ENCODE measurements at places on chromosomes 4 and X.
A peak's percentile ranks its signal among the peaks of the same experiment; 100 is the strongest.

- DNase-seq: no peak
Measured at GRCh38 chr4:42327323-42327722, 70.0 kb upstream of the SHISA3 start.

GRCh38 chr4:160819791-160820190 is 1344.0 kb downstream of the FSTL5 start:
- no peak for DNase-seq

GRCh38 chr4:74675673-74676279 is 118.5 kb downstream of the BTC start:
- DNase-seq: peak; percentile 48

- DNase-seq: no peak
Measured at GRCh38 chr4:173556398-173557131, 26.5 kb upstream of the HAND2 start.

DNA sequence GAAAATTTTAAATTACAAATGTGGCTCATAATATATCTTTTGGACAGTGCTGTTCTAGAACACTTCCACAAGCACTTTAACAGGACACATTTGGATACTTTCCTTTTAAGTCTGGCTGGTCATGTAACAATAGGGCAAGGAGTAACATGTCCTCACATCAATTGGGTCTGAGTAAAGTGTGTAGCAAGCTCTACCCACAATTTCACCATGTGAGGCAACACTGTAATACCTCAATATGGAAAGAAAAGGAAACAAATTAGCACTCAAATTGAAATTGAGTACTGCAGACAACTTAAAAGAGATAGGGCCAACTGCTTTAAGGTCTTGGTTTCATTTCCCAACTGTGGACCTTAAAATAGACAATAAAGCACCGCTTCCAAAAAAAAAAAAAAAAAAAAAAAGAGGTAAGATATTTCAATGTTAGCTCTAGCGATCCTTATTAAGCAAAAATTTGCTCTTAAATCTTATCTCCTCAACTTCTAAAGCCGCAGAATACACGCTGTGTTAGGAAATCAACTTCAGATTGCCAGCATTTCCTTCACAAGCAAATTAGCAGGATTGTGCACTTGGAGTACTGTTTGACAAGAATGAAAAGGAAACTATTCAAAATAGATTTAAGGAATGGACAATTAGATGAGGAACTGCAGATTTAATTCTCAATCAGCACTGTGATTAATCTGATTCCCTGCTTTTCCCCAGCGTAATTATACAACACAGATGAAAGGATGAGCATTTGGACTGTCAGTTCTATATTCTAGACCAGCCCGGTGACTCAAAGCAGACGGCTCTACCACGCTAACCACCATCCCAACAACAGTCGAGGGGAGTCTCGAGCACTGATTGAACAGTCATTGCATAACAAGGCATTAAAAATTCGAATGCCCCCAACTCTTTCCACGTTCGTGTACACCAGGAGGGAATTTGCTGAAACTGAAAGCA is 1.6 kb downstream of the CASK start:
- DNase-seq: peak; percentile 69

DNA sequence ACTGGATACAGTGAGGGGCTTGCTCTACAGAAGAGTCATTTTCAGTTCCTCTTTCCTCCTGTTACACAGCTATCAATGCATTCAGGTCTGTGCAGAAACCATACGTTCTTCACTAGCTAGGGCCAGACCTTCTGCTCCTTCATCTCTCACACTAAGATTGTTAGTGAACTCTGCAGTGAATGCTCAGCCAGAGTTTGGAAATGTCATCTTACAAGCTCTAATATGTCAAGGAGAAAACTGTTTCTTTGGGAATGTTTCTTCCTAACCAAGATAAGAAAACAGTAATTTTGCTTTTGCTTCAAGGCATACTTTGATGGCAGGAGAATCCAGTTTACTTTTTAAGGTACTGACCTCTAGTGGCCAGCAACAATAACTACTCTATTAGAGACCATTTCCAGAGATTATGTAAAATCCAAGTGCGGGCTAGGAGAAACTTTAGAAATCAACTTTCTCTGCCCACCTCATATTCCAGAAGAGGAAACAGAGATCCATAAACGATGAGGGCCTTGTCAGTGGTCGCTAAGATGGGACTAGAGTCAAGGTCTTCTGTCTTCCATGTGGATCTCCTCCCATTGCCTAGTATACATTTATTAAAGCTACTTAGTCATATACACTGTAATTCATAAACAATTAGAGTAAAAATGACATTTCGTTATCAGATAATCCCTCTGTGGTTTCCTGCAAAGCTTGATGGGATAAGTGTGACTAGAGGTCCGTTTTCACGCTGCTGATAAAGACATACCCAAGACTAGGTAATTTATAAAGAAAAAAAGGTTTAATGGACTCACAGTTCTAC is 12.1 kb upstream of the CC2D2A start:
- peak; percentile 46 for DNase-seq

DNA sequence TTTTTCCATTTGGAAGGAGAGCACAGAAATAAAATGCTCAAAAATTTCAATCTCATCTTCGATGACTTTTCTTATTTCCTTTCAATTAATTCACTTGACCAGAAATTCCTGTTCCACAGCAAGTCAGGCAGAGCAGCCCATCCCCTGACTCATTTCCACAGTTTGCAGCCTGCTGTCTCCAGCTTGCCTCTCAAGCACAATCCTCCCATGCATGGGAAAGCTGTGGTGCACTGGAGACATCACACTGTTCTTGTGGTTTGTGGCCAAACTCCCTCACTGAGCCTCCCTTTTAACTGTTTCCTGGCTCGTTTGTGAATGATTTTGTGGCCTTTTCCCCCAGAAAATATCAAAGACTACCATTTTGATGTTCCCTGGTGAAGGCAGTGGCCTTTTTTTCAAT is 114.0 kb upstream of the ENPEP start:
- DNase-seq: no peak

- no peak for DNase-seq
Measured at GRCh38 chr4:18917689-18918088, 896.1 kb upstream of the LCORL start.

DNA sequence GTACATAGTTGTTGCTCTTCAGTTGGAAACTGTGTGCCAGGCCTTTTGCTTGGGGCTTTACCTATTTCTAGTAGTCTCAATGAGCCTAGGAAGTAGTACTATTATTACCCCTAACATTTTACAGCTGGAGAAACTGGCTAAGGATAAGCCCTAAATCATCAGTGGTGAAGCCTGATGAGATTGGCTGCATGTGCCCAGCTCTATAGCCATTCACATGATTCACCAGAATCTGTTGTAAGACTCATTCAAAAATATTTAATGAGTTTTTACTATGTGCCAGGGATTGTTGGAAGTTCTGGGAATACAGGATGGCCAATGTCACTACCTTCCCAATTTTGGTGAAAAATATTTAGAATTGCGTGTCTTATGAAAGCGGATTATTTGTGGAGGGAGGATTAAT is 2.8 kb downstream of the KIT start:
- no peak for DNase-seq

DNA sequence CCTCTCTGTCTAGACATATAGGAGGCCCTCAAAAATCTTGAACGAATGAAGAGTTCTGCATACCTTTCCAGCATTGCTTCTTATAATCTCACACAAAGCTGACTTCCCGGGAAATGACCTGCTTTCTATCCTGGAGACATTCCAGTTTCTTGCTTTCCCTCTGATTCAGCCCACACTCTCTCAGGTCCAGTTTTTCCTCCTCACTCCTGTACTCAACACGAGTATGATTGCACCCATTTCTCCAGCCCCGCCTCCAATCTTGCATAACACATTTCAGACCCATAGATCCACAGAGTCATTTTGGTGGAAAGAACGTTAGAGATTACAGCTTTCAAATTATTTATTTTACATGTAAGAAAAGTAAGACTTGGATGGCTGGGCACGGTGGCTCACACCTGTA is 127.5 kb upstream of the TLR3 start:
- no peak for DNase-seq

- no peak for DNase-seq
Measured at GRCh38 chr4:3310301-3311094, 17.7 kb downstream of the RGS12 start.

DNA sequence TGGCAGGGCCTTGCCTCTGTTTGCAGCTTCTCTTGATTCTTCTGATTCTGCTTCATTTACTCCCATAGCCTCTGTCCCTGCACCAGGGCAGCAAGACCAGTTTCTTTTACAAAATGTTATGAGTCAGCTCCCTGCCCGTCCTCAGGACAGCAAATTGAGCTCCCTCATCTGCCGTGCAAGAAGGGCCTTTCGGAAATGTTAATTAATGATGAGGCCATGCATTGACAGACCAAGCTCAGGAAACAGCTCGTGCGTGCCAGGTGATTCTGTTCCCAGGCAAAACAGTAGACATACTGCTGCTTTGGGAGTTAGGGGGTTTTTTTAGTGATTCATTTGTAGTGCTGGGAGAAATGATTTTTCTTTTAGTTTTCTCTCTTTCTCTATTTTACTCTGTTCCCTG is 231.7 kb downstream of the FBXW7 start:
- no peak for DNase-seq

- peak; percentile 60 for DNase-seq
Measured at GRCh38 chr4:140266958-140267568, 106.4 kb upstream of the SCOC start.

DNA sequence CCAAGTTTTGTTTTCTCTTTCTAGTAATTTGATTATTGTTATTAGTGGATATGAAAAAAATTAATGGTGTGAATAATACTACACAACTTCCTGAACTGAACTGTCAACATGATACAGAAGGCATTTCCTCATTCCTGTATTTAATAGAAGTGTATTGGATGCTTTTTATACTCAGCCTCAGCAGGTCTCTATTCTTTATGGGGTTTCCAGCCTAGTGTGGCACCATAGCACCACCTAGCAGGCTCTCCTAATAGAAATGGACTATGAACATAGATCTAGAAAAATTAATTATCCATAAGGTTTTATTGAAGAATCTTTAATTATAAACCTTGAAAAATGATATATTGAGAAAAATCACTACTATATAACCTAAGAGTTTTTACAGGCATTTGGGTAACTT is 52.4 kb downstream of the GLRB start:
- DNase-seq: no peak

DNA sequence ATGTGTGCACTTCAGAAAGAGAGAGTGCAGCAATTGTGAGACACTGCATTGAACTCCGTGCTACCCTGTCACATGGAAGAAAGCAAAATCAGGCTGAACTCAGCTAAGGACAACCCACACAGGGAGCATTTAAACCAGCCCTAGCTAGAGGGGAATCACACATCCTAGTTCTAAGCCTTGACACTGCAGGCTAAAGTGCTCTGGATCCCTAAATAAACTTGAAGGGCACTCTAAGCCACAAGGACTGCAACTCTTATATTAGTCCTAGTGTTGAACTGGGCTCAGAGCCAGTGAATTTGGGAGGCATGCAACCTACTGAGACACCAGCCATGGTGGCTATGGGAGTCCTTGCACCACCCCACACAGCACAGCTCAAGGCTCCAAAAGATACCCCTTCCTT is 311.9 kb downstream of the OPHN1 start:
- no peak for DNase-seq

GRCh38 chr4:177391953-177392352 is 50.3 kb downstream of the AGA start:
- no peak for DNase-seq

- peak; percentile 19 for DNase-seq
Measured at GRCh38 chr4:72295966-72296557, 264.3 kb downstream of the NPFFR2 start.

DNA sequence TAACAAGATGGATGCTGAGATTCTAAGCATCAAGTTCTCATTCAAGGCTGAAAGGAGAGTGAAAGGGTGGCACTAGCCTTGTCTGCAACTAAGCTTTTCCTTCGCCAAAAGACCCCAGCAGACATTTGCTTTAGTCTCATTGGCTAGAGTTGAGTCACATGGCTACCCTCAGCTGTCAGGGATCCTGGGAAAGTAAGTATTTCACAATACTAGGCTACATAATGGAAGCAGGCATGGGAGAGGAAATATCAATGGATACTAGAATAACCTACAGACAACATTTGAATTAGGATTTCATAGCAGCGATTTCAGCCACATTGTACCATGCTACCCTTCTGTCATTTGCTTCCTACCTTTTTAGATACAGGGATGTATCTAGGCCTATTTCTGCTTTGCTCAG is 29.1 kb downstream of the MAOA start:
- no peak for DNase-seq

- no peak for DNase-seq
Measured at GRCh38 chr4:20590849-20591248, 109.4 kb upstream of the PACRGL start.

DNA sequence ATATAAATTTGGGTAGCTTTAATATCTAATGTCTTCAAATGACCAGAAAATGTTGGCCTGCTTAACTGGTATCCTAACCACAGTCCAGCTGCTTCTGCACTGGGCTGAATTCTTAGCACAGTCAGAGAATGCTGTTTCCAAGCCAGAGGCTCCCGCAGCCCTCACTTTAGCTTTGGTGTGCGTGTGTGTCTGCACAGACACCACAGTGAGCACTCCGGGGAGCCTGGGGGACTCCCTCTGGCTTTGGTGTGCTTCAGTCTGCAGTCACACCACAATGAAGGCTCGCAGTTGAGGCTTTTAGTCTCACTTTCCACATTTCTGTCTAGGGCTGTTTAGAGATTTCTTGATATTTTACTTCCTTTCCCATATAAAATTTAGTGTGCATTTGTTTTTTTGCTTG is 53.6 kb downstream of the APOO start:
- DNase-seq: no peak

DNA sequence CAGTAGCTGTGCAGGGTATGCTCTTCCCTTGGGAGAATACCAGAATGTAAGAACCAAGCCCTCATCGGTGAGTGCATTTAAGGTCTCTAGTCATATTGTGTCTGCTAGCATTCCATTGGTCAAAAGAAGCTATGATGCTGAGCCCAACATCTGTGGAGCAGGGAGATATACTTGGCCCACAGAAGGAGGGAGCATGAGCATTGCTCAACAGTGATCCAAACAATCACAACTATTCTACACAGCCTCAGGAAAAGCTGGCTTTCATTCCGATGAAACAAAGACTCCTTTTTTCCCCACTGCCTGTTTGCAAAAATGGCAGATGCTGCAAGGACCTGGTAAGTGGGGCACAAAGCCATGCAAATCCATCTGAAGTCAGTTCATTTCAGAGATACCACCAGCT is 80.6 kb upstream of the DHX15 start:
- no peak for DNase-seq

DNA sequence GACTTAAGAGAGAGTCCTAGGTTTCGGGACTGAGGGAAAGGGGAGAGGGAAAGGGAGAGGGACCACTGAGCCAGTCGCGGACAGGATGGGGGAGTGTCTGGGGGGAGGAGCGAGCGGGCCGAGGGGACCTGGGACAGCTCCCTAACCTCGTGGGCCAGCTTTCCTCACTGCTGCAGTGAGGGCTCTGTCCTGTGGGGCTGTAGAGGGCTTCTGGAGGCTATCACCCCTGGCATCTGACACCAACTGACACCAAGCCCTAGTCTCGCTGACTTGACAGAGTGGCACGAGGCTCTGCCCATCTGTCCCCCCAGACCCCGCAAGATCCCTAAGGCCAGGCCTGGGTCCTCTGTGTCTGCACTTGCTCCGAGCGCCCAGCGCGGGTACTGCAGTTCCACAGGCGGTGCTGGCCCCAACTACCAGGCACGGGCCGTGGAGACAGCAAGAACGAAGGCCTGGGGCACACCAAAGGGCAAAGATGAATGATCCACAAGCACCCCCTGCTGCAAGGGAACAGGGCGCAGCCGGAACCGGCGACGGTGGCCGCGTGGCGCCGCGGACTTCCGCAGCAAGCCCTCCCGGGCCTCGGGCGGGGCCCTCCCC is 465 bp downstream of the HAUS7 start:
- DNase-seq: peak; percentile 34

GRCh38 chr4:1959104-1959384 is 49.7 kb downstream of the NELFA start:
- no peak for DNase-seq

- DNase-seq: no peak
Measured at GRCh38 chr4:185211035-185211434, 1.6 kb downstream of the SNX25 start.

All from activated CD4-positive, alpha-beta T cell treated with anti-CD3 and anti-CD28 coated beads, Interleukin-2, Interleukin-6, amounts not matched to agents 100 ng/mL and 50 ng/mL, durations not matched to agents 16 hours and 8 hours (primary cell).